ENCODE measurements at places on chromosomes 7 and 10. TPM values are rescaled to one million over a fixed set of nuclear protein-coding genes. Genes with fewer than 3 reads are reported as not detected.

The LMBR1 gene
- total RNA-seq, result 48.7 TPM

The HERPUD2 gene
- 47.0 TPM for total RNA-seq

The NPFFR1 gene
- total RNA-seq, result 0.30 TPM

The SLIT1 gene
- total RNA-seq, result 0.11 TPM

- no peak overlapping the region for H3K4me3 ChIP-seq
- no peak for DNase-seq
- no peaks in the 10 kb centered on the region for H3K27me3 ChIP-seq
- H3K4me1 ChIP-seq, result peaks cover 11% of the 10 kb centered on the region
Measured at GRCh38 chr7:149289856-149290255, 27.9 kb downstream of the ZNF783 start.

DNA sequence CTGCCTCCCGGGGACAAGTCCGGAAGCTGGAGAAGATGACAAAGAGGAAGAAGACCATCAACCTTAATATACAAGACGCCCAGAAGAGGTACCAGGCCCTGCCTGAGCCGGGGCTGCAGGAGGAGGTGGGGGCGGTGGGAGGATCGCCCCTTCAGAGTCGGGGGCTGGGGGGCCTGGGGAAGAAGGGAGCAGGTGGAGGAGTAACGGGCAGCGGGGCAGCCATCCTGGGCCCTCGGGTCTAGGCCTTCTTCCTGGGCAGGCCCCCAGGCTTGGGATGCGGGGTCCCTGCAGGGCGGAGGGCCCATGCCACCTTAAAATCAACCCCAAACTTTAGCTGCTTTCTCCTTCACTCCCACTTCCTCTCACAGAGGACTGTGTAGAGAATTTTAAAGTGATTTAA lies 523 bp downstream of the ANKRD30A start:
- no peaks in the 10 kb centered on the region for H3K4me1 ChIP-seq
- no peaks in the 10 kb centered on the region for H3K36me3 ChIP-seq
- H3K27ac ChIP-seq, result no peak overlapping the region

DNA sequence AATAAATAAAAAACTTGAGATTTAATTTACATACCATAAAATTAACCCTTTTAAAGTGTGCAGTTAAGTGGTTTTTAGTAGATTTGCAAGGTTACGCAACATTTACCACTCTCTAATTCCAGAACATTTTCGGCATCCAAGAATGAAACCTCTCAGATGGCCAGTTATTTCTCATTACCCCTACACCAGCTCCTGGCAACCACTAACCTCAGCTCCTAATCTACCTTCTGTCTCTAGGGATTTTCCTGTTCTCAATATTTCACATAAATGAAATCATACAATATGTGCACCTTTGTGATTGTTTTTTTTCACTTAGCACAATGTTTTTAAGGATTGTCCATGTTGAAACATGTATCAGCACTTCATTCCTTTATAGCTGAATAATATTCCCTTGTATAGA lies 45.1 kb downstream of the INPP5F start:
- H3K27ac ChIP-seq, result no peak overlapping the region
- H3K36me3 ChIP-seq, result no peaks in the 10 kb centered on the region
- no peak for DNase-seq
- no peaks in the 10 kb centered on the region for H3K27me3 ChIP-seq
- peaks cover 12% of the 10 kb centered on the region for H3K4me1 ChIP-seq

DNA sequence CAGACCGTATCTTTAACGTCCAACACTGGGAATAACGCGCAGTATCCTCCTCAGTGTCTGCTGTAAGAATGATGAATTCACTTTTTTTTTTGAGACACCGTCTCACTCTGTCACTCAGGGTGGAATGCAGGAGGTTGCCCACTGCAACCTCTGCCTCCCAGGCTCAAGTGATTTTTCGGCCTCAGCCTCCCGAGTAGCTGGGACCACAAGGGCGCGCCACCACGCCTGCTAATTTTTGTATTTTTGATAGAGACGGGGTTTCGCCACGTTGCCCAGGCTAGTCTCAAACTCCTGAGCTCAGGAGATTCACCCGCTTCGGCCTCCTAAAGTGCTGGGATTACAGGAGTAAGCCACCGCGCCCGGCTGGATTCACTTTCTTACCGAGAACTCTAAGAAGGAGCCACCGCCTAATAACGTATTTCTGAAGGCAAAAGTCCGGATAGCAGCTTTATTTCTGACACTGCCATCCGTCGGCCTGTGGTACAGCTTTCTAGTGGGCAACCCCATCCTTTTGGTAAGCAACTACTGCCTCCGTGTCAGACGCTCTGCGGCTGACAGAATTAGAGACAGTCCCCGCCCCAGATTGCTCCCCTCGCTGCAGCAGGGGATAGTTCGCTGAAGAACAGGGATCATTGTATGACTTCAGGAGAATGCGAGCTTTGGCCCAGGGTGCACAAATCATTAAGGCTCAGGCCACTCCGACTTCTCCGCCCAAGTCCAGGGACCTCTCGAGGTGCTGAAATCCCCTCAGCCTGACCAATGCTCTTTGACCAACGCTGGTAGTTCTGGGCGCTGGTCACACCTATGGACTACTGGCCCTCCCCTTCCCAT lies 662 bp downstream of the POLR3A start:
- H3K4me3 ChIP-seq, result peak overlapping the region; percentile 87
- DNase-seq, result no peak
- H3K36me3 ChIP-seq, result peaks cover 25% of the 10 kb centered on the region
- peak overlapping the region; percentile 74 for H3K27ac ChIP-seq
- H3K27me3 ChIP-seq, result no peaks in the 10 kb centered on the region

- H3K36me3 ChIP-seq, result no peaks in the 10 kb centered on the region
- H3K27me3 ChIP-seq, result no peaks in the 10 kb centered on the region
- no peak overlapping the region for H3K27ac ChIP-seq
- H3K4me1 ChIP-seq, result no peaks in the 10 kb centered on the region
- no peak overlapping the region for H3K4me3 ChIP-seq
- no peak for DNase-seq
Measured at GRCh38 chr10:92894081-92894655, 45.8 kb downstream of the EXOC6 start.

DNA sequence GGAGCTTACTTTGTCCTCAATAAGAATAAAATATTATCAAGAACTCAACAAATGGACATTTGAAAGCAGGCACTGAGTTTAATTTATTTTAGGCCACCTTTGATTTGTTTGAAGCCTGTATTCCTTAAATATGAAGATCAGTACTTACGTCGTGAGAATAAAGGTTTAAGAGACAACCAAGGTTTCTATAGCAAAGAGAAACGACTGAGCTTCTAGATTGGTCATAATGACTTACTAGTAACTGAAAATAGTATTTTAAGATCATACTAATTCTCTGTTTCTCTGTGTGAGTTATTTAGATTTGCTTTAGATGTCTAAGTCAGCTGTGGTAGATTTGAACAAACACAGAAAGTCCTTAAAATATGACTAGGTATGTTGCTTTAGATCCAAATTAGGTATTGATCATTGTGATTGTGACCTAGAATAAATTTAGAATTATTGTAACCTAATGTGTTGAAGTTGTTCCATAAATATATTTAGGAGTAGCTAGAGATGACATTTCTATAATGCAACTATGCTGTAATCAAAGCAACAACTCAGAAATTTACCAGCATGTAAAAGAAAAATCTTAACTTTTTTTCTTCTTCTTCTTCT lies 2.4 kb upstream of the GLCCI1 start:
- H3K4me1 ChIP-seq, result peaks cover 11% of the 10 kb centered on the region
- no peak for DNase-seq
- H3K27me3 ChIP-seq, result no peaks in the 10 kb centered on the region
- no peak overlapping the region for H3K27ac ChIP-seq
- no peak overlapping the region for H3K4me3 ChIP-seq
- no peaks in the 10 kb centered on the region for H3K36me3 ChIP-seq

DNA sequence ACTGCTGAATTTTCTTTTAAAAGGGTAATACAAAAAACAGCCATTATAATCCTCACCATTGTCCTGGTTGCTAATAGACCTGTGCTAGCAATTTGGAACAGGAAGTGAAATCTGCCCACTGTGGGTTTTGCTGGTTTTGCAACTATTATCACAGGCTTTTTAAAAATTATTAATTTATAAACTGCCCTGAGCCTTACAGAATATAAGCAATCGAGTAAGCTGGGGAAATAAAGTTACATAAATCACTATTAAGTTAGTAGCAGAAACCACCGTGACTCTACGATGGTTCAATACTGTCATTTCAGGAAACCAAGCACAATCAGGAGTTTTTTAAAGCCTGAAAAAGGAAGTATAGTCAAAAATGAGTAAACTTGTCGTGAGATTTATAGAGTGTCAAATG lies 62.3 kb downstream of the TMEM26 start:
- no peak for DNase-seq
- no peaks in the 10 kb centered on the region for H3K4me1 ChIP-seq
- no peaks in the 10 kb centered on the region for H3K27me3 ChIP-seq
- H3K36me3 ChIP-seq, result no peaks in the 10 kb centered on the region
- no peak overlapping the region for H3K27ac ChIP-seq
- no peak overlapping the region for H3K4me3 ChIP-seq

DNA sequence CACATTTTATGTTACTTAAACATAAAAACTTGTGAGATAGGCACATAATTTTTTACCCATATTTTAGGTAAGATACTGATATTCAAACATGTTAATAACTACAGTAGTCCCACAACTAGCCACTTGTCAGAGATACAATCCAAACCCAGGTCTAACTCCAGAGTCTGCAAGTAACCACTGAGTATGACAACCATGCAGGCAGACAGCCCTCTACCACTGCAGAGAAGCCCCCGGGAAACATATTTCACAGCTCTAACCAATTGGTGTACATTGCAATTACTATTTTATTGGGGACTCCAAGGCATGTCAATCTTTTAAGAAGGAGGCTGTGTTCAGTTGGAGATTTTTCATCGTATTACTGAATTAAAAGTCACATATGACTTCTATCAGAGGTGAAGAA lies 107.2 kb upstream of the FAM133B start:
- no peak overlapping the region for H3K27ac ChIP-seq
- H3K27me3 ChIP-seq, result no peaks in the 10 kb centered on the region
- peaks cover 26% of the 10 kb centered on the region for H3K4me1 ChIP-seq
- no peaks in the 10 kb centered on the region for H3K36me3 ChIP-seq
- no peak overlapping the region for H3K4me3 ChIP-seq

DNA sequence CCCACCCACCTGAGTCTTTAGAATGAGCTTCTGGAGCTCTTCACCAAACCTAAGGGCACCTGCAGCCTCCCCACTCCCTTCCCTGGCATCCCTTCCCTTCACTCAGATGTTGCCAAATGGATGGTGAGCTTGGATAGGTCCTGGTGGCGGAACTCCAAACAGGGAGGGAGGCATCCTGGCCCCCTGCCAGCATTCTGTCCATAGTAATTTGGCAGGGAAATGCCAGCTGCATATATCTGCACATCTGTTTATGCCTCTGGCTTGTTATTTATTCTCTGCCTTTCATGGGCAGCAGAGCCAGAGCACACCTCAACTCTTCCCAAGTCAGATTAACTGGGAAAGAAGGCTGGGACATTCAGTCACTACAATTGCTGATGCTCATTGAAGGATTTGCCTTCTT lies 18.1 kb downstream of the KAZALD1 start:
- H3K27ac ChIP-seq, result no peak overlapping the region
- no peaks in the 10 kb centered on the region for H3K4me1 ChIP-seq
- H3K36me3 ChIP-seq, result no peaks in the 10 kb centered on the region
- H3K27me3 ChIP-seq, result peaks cover 64% of the 10 kb centered on the region
- no peak overlapping the region for H3K4me3 ChIP-seq

- no peaks in the 10 kb centered on the region for H3K36me3 ChIP-seq
- H3K4me1 ChIP-seq, result no peaks in the 10 kb centered on the region
- H3K27me3 ChIP-seq, result no peaks in the 10 kb centered on the region
- no peak overlapping the region for H3K4me3 ChIP-seq
Measured at GRCh38 chr10:94264085-94264484, 98.7 kb downstream of the NOC3L start.

DNA sequence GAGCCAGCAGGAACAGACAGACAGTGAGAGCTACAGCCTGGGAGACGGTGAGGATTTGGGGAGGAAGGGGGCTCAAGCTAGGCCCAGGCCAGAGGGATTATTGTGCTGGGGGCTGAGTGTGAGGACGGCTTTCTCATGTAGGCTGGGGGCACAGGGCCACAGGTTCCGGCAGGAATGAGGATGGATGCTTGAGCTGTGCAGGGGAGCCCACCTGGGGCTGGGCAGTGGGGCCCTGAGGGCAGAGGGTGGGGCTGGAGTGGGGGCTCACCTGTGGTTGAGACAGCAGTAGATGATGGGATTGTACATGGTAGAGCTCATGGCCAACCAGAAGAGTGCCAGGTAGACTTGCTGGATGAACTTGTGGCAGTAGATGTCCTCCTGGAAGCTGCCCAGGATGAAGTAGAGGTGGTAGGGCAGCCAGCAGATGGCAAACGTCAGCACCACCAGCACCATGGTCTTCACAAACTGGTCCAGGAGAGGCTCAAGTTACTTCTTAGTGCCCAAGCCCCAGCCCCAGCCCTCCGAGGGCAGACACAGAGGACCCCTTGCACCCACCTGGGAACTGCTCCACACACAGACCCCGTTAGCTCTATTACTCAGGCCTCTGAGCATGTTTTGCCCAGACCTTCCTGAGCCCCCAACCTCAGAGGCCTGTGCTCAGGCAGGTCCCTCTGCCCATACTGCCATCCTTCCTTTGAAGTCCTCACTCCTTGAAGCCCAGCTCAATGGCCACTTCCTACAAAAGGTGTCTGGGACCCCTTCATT lies 9.7 kb downstream of the TACR2 start:
- H3K4me3 ChIP-seq, result no peak overlapping the region
- peaks cover 46% of the 10 kb centered on the region for H3K4me1 ChIP-seq
- no peak overlapping the region for H3K27ac ChIP-seq
- DNase-seq, result no peak
- no peaks in the 10 kb centered on the region for H3K27me3 ChIP-seq

DNA sequence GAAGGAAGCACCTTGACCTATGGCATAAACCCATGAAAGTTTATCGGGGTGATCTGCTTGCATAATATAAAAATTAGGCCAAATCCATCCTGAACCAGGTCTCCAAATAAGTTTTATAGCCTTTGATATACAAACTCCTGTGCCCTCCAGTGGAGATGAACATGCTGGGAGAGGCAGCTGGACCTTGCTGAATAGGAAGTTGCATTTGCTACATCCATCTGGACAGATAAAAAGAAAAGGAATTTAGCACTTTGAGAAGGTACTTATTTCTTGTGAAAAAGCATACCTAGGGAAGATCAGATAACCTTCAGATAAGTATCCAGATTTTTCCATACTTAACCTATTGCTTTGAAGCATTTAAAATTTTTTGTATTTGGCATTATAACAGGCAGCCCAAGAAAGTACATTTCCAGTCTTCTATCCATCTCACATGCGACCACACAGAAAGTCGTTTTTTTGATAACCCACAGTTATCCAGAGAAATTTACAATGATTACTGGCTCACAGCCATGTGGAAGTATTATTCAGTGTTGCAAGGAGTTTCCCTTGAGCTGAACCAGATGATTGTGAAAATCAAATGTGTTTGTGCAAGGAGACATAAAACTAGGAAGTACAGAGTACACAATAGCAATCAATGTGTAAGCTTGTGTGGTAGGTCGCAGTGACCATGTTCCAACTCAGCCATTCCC lies 124.4 kb upstream of the STK17A start:
- H3K4me3 ChIP-seq, result no peak overlapping the region
- H3K4me1 ChIP-seq, result peaks cover 10% of the 10 kb centered on the region
- DNase-seq, result no peak
- no peaks in the 10 kb centered on the region for H3K27me3 ChIP-seq
